ENCODE measurements at places on chromosomes 12 and 14.

- DNase-seq = no peak
These were observed 29.8 kb downstream of the ZFYVE21 start for GRCh38 chr14:103745424-103745823.

- no peak for DNase-seq
These were observed 70.7 kb downstream of the PAWR start for GRCh38 chr12:79619872-79620562.

- DNase-seq = no peak
These were observed 32.4 kb downstream of the NEMF start for GRCh38 chr14:49820176-49820575.

- no peak for DNase-seq
These were observed 66.4 kb downstream of the RFLNA start for GRCh38 chr12:124361074-124361970.

GRCh38 chr14:99790201-99790977, 2.8 kb upstream of the EML1 start:
- no peak for DNase-seq

DNA sequence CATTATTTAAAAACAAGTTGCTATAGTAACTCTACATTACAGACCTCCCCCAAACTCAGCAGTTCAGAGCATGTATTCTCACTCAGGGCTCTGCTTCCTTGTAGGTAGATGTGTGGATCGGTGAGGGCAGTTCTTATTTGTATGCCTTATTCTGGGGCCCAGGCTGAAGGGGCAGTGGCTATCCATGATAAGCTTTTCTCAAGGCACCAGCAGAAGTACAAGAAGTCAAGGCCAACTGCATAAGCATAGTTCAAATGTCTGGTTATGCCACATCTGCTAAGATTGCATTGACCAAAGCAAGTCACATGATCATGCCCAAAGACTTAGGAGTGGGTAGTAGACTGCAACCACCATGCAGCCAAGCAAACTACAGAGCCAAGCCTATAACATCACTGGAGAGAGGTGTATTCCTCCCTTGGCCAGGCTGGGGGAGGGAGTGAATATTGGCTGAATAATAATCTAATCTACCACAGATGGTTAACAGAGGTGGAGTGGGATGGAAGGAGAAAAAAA, 4.6 kb downstream of the PSEN1 start:
- DNase-seq = no peak

- DNase-seq = no peak
These were observed 88.7 kb upstream of the MUCL1 start for GRCh38 chr12:54765652-54766051.

DNA sequence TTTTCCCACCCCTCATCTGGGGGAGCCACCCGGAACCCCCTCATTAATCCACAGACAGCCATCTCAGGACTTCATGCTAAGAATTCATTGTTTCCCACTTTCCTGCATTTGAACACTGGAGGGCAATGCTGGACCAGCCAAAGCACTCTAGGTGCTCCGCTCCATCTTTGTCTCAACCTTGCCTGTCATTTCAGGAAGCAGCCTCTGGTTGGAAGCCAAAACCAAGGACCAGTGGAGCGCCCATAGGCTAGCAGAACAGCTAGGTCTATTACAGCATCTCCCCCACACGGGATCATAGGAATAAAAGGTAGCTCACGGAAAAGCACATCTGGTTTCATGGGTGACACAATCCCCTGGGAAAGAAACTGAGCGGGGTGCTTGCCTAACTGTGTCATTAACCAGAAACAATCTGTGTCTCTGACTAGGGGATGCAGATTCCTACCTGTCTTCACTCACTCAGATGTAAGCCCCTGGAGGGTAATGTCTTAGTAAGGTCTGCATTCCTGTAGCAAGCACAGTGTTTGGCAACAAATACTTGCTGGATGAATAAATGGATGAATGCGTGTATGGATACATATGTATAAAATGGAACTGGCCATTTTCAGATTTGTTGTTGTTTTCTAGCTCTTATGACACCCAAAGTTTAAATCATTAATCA, 197.0 kb downstream of the DAD1 start:
- peak; percentile 6 for DNase-seq

DNA sequence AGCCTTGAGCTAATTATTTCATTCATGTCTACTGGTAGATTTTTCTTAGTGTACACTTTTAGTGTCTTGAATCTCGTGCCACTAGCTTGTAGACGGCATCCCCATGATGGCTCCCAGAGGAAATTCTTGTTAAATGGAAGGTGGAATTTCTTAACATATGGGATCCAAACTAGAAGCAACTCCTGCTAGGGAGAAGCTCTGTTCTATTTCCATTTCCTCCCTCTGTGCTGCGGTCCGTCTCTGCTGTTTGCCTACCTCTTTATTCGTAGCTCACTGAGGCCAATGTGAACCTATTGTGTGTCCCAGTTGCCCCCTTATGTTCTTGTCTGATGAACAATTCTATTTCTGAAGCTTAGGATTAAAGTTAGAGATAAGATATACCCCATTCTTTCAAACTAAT, 588 bp downstream of the PIK3C2G start:
- DNase-seq = no peak

DNA sequence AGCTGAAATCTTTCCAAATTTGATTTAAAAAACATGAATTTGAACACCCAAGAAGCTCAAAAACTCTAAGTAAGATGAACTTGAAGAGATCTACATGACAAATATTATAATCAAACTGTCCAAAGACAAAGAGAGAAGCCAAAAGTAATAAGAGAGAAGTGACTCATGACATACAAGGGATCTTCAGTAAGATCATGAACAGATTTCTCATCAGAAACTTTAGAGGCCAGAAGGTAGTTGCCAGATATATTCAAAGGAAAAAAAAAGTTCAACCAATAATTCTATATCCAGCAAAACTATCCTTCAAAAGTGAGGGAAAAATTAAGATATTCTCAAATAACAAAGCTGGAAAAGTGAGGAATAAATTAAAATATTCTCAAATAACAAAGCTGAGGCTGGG, 35.1 kb upstream of the MMP19 start:
- no peak for DNase-seq

DNA sequence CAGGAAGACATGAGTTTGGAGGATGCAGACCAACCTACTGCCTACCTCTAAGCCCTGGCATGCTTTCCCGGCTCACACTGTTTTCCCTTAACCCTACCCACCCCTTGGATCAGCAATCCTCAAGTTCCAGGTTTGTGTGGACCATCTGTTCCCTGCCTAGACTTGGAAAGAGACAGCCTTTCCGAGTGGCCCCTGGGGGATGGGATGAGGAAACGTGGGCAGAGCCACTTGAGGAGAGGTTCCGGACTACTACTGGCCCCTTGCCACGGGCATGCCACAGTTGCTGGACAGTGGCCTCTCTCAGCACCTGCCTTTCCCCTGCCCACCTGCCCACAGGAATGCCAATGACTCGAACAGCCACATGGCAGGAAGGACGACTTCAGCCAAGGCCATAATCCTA, 135.9 kb downstream of the SLC15A4 start:
- no peak for DNase-seq

Measured in CD4-positive, alpha-beta T cell treated with Interleukin-12 subunit alpha and Interleukin-12 subunit beta, for 1 hour (primary cell).